Transverse colon (tissue), 4 donors: ENCODE measurements at places on chromosomes 5 and 9.

GRCh38 chr9:136143215-136144001 is 24.7 kb upstream of the TMEM250 start:
- no peak for DNase-seq

- DNase-seq = no peak
Measured at GRCh38 chr5:83554686-83555085, 83.1 kb downstream of the VCAN start.

DNA sequence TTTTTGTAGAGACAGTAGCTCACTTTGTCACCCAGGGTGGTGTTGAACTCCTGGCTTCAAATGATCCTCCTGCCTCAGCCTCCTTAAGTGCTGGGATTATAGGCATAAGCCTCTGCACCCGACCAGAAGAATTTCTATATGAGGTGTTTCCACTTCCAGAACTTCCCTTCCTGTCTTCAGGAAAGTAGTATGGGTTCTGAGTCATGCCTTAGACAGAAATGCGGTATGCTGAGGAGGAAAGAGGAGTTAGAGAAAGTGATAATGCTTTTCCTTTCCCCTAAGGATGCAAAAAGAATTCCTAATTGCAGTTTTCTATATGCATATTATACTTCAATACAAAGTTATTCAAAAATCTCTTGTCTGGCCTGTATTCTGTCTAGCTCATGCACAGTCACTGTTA is 16.4 kb upstream of the ADAMTSL1 start:
- DNase-seq = no peak

DNA sequence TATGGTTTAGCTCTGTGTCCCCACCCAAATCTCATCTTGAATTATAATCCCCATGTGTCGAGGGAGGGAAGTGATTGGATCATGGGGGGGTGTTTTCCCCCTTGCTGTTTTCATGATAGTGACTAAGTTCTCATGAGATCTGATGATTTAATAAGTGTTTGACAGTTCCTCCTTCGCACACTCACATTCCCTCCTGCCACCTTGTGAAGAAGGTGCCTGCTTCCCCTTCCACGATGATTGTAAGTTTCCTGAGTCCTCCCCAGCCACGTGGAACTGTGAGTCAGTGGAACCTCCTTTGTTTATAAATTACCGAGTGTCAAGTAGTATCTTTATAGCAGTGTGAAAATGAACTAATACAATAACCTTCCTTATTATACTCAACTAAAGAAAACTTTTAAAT is 24.3 kb upstream of the TEX10 start:
- DNase-seq = no peak

GRCh38 chr9:134226221-134226930 is 62.0 kb upstream of the RNU6ATAC start:
- DNase-seq = peak; percentile 46

DNA sequence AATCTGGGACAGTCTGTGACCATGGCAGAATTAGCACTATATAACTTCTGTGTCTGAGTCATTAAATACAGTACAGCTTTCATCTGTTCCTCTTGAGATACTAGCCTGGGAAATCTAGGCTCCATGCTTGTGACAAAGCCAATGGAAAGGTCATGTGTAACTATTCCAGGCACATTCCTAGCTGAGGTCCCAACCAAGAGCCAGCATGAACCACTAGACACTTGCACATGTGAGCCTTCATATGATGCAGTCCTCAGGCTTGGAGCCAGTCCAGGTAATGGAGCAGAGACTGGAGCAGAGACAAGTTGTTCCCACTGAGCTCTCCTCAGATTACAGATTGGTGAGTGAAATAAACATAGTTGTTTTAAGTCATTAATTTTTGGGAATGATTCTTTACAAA is 412.4 kb upstream of the ZNF462 start:
- no peak for DNase-seq

GRCh38 chr5:99398976-99399375 is 470.2 kb upstream of the CHD1 start:
- no peak for DNase-seq

GRCh38 chr5:159864885-159865691 is 51.2 kb upstream of the ADRA1B start:
- no peak for DNase-seq
